ENCODE measurements at places on chromosomes 7 and 10.
A peak's percentile ranks its signal among the peaks of the same experiment; 100 is the strongest.

- DNase-seq = no peak
Observed at GRCh38 chr10:101776161-101776817, 375 bp upstream of the FGF8 start.

DNA sequence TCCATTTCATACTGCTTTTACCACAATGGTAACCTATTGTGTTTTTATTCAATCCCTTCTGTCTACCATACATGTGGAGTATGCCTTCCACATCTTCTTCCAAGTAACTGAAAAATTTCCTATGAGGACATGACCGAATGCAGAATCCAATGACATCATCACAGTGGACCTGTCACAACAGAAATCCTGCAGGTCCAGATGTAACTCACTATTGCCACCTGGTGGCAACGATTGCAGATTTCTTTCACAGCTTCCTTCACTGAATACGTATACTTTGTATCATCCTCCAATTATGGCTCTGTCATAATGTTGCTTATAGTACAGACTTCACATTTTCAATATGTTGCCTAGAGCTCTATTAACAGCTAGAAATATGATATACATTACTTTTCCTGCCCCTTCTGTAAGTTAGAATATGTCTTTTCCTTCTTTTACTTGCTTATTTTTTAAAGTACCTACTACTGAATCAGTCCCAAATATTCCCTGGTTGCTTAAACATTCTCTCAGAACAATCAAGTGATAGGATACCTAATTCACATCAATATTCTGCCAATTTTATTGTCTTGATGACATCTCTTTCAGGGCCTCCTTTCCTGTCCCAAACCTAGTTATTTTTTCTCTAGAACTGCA is 45.4 kb downstream of the SLC13A1 start:
- peak; percentile 83 for DNase-seq

GRCh38 chr10:125158601-125159485 is 1.5 kb downstream of the CTBP2 start:
- no peak for DNase-seq

DNA sequence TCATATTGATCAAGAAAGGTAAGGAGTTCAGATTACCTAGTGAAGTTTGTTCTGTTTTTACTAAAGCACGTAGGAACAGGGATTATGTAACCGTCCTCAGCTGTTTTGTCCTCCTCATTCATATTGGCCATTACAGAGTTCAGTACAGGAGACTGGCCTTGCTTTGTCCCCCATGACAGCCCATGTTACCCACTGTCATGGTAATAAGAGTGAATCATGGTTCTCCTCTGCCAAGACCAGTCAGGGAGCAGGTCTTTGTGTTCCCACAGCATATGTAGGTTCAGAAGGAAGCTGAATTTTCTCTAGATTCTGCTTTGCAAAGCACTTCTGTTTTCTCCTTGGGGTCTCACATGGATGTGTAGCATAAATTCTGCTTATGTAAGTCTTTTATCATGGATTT is 106.2 kb upstream of the GPR141 start:
- no peak for DNase-seq

DNA sequence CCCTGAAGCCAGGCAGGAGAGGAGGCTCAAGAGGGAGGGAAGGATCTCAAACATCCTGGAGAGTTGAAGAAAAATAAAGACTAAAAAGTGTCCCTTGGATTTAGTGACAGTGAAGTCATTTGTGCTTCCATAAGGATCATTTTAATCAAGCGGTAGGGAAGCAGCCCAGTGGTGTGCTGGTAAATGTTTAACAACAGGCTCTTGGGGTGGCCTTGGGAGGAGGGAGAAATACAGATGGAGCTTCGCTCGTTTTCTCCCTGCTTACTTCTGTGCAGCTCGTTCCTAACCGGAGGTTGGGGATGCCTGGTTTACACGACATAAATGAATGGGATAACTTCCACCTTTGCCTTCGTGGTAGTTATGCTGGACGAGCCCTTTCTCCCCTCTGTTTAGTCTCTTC is 140.0 kb downstream of the CAMK1D start:
- DNase-seq = no peak

GRCh38 chr7:148151778-148152177 is 438.8 kb upstream of the C7orf33 start:
- DNase-seq = no peak

DNA sequence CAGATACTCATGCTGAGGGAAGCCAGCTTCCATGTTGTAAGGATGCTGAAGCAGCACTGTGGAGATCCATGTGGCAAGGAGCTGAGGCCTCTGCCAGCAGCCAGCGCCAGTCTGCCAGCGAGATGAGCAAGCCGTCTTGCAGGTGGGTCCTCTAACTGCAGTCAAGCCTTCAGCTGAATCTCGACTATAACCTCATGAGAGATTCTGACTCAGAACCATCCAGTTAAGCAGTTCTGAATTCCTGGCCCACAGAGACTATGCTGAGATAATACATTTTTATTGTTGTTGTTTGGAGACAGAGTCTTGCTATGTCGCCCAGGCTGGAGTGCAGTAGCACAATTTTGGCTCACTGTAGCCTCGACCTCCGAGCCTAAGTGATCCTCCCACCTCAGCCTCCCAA is 105.6 kb downstream of the SH3PXD2A start:
- no peak for DNase-seq

GRCh38 chr10:30747633-30748032 is 118.1 kb upstream of the LYZL2 start:
- peak; percentile 35 for DNase-seq

DNA sequence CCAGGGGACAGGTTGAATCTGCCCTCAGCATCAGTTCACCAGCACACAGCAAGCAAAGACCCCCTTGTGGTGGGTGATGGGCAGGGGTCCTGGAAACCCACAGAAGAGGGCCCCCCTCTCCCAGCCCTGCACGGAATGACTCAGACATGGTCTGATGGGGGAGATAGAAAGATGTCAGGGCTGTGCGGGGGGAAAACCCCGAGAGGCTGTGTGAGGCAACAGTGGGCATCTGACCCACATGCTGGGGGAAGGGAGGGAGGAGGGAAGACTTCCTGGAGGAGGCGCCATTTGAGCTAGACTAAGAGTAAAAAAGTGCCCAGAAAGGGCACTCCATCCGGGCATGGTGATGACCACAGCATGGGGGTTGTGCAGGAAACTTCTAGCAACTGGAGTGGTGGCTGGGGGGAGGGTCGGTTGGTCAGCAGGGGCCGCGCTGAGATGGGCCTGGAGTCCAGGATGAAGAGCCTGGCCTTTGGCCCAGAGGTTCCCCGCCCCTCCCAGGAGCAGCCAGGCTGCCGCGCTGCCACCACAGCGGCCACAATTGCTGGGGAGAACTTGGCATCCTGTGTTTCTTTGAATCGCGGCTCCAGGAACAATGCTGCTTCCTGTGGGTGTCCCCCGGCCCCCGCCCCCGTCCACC is 2.5 kb downstream of the LFNG start:
- peak; percentile 71 for DNase-seq

DNA sequence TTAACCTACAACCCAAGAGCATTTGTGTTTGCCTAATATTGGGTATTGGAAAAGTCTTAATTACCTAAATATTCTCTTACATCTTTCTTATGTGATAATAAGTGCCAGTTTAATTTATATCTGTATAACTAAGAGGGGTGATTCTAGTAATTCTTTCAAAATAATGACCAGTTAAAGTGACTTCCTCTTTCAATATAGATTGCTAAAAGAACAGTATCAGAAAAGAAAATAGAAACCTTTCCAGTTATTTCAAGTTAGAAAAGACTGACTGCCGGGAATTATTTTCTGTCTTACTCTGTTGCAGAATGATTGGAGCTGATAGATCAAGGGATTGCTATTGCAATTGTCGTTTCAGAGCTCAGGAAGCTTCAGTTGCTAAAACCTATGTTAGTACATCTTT is 525.0 kb upstream of the SEMA3D start:
- DNase-seq = no peak

Measured in renal cortical epithelial cell (primary cell).